ENCODE measurements at places on chromosomes 6 and 20.

- DNase-seq = no peak
Measured at GRCh38 chr20:46367967-46368901, 38.2 kb downstream of the ELMO2 start.

DNA sequence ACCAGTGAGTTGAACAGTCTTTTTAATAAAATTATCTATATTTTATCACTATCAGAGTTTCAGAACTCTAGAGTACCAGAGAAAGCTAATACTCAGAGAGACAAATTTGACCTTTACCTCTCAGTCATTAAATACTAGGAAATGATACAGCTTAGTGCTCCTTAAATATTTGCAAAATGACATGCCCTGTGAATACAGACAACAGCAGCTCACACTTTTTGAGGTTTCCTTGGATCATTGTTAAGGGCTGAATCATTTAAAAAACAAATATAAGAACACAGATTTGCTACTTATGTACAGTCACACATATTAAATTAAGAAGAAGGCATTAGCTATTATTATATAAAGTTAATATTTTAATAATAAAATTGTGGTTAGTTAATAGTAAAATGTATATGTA is 1158.7 kb upstream of the EYS start:
- DNase-seq = no peak

DNA sequence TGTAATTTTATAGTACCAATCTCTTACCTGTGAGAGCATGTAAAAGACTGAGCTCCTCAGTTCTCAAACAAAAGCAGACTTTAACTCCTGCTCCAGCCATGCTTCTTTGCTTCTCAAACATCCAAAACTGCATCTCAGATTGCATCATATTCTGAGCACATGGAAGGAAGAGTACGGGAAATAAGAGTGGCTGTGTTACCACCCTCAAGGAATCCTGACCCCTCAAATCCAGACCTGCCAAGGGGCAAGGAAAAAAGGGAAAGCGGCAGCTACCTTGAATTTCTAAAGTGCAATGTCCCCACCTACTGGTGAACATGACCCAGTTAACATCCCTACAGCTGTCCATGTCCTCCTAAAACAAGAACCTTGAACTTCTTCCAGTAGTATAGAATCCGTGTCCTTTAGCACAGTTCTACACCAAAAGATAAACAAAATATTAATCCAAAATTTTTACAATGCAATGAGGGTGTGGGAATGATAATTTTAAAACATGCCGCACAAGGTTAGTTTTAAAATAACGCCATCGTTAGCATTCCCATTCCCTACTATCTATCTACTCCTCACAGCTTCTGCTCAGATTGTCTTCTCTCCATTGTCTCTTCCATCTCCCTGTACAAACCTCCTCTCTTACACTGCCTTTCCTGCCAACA is 34.1 kb upstream of the HLA-DQB1 start:
- peak; percentile 55 for DNase-seq

- no peak for DNase-seq
Measured at GRCh38 chr6:105646391-105646867, 243.5 kb upstream of the PREP start.

DNA sequence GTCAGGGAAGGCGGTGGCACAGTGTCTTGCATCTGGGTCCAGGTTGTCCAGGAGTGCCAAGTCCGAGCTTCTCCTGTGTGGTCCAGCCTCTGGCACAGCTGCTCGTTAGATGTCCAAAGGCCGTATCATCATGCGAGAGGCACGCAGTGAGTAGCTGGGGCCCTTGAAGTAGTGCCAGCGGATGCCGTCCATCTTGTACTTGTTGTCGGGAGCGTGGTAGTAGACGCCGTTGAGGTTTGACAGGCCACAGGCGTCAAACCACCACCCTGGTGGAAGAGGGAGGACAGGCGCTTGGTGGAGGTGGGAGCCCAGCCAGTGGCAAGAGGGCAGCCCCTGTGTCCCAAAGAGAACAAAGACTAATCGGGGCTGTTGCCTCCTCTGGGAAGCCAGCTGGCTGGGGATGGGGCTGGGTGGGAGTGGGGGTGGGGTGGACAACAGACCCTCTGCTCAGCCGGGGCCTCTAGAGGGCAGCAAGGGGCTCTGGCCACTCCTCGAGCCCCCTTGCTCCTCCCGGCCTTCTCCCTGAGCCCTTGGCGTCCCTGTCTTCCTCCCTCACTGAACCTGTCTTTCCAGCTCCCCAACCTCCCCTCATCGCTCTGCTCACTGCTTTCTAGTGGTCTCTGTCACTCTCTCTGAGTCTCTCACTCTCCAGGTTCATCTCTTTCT is 39.5 kb downstream of the FAM110A start:
- DNase-seq = no peak

DNA sequence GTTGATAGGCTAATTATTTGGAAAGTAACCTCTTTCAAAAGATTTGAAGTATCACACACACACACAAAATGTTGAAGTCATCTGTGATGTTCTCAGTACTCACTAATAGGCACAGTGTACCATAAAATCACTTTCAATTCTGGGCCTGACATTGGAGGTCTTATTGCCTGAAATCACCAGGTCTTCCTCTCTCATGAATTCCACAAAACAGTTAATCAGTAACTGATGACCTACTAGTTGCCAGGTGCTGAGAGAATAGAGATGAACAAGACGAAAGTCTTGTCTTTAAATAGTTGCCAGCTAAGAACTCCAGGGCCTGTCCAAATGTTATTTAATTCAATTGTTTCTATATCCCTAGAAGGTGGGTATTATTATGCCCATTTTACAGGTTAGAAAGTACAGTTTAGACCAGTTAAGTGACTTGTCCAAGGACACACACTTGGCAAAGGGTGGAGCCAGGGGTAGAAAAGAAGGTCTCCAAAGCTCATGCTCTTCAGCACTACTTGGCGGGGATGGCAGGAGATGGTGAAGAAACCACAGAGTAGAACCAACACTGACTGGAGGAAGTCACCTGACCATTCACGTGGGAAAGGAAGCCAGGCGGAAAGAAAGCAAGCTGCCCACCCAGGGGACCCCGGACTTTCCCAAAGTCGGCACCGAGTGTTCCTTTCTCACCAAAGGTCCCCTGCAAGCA is 116.4 kb downstream of the KIF6 start:
- DNase-seq = no peak

- peak; percentile 95 for DNase-seq
Measured at GRCh38 chr6:27753668-27754407, 158.4 kb downstream of the OR2B2 start.

DNA sequence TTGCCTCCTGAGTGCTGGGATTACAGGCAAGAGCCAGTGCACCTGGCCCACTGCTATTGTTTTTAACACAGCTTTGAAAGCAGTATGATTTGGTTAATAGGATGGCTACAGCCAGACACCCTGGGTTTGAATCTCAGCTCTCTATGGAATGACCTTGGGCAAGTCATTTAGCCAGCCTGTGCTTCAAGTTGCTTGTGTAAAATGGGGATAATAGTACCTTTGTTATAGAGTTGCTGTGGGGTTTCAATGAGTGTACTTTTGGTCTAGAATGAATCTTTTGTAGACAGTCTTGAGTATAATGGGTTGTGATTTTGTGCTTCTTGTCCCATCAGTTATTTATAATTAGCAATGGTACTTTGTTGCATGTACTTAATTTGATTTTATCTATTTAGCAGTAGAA is 70.9 kb downstream of the JARID2 start:
- no peak for DNase-seq

DNA sequence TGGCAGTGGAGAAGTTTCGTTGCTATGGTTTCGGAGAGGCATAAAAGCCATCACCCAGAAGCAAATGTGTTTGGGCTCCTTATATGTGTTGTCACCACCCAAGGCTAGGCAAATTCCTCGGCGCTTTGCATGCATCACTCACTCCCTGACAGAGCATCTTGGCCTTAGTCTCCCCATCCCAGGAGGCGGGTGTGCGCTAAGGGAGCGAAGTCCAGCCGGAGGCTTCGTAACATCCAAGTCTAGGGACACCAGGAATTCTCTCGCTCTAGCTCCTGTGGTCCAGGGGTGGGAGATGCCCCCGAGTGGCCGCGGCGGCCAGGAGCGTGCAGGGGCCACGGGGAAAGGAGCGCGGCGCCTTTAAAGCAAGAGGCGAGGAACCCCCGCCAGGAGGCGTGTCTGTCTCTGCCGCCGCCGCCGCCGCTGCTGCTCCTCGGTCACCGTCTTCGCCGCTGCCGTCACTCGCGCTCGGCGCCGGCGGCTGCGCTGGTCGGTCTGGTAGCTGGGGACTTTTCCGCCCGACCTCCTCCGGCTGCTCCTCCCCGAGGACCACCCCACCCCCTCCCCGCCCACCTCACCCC is at the start of gene GRIK2:
Gene GRIK2, plus strand, starts transcription at position 458 of the 578 bp plus-strand sequence.
- DNase-seq = peak; percentile 86

- no peak for DNase-seq
Measured at GRCh38 chr20:2602046-2602735, 50.2 kb upstream of the NOP56 start.

DNA sequence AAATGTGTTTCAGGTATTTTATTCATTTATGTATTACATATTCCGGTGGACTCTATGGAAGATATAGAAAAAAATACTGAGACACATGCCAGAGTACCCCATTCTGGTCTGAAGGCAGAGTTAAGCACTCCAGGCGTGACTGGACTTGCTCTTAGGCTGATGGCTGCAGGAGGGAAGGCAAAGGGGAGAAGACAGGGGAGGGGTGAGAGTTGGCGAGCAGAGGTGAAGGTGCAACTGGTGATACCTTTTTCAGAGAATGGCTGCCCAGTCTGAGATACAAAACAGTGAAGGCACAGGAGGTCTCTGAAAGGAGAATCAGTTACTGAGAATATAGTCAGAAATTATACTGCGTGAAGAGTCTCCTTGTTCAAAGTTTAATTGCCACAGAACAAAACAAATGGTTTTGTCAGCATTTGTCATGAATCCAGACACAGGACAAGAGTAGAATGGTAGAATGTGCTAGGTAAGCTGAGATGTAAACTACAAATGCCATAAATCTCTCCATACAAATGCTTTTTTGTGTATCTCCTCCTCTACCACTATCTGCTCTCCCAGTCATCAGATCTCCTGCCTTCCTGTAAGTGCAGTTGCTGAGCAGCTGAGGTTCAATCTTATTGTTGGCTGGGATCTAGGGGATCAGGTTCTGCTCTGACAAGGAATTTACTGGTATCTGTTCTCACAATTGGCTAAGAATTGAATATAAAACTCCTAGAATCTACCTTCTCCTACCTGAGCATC is 104.2 kb upstream of the DST start:
- no peak for DNase-seq

GRCh38 chr6:37556881-37557644 is 57.4 kb upstream of the CCDC167 start:
- no peak for DNase-seq

DNA sequence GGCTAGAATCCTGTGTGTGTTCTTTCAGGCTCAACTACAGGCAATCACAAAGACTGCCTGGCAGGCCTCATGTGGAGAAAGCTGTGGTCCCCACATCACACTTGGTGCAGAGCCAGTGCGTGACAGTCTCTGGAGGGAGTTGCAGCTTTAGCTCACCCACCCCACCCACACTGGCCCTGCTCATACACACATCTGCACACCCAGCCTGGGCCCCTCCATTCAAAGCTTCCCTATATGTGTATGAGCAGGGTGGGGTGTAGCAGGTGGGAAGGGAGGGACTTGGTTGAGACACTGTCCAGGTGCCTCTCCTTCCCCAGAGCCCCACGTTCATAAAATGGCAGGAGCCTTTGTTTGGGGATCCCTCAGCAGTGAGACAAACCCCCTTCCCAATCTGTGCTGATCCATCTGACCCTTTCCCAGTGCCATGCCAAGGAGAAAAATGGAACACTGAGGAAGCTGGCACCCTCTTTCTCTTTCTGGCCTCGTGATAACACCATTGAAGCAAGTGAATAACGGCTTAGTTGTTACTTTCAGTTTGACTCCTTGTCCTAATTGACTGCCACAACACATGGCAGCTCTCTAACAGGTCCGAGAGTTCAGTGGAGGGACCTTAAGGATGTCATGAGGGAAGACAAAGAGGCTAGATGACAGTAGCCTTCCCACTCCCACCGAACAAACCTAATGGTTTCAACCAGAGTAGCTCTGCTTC is 53.8 kb upstream of the NRSN1 start:
- DNase-seq = no peak

- no peak for DNase-seq
Measured at GRCh38 chr6:78340755-78341154, 526.6 kb upstream of the IRAK1BP1 start.

GRCh38 chr6:148891405-148891783 is 144.6 kb downstream of the UST start:
- DNase-seq = no peak

GRCh38 chr6:104540743-104541142 is 319.0 kb downstream of the HACE1 start:
- DNase-seq = no peak

- no peak for DNase-seq
Measured at GRCh38 chr20:4791121-4791520, 69.4 kb downstream of the PRND start.

DNA sequence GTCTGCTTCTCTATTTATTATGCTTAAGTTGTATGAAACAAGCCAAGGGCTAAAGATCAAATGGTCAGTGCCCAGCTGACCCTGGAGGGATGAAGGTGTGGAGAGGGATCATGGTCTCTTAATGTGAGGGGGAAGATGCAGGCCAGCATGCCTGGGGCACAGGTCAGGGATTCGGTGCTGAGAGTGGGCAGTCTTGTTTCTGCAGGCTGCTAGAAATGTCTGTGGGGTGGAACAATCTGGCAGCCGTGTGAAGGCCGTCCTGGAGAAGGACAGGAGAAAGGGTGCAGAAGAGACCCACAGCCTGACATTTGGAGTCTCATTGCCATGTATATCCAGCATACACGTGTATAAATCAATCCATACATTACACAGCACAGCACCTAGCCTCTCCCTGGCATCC is 258.3 kb upstream of the MOCS1 start:
- DNase-seq = no peak

DNA sequence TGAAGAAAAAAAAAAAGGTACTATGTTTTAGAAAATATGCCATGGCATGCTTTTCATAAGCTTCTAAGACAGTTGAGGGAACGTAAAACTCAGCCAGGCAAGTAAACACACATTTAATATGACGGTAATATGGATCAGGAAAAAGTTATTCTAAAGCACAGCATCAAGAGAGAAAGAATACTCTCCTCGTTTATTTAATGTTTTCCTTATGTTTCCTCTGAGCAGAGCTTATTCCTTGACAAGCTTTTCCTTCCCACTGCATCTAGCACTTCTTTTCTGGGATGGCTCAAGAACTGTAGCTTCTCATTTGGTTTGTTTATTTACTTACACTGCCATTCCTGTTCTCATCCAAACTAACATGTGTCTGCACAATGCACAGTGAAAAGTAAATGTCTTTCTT is 2.7 kb upstream of the RSPO3 start:
- no peak for DNase-seq

DNA sequence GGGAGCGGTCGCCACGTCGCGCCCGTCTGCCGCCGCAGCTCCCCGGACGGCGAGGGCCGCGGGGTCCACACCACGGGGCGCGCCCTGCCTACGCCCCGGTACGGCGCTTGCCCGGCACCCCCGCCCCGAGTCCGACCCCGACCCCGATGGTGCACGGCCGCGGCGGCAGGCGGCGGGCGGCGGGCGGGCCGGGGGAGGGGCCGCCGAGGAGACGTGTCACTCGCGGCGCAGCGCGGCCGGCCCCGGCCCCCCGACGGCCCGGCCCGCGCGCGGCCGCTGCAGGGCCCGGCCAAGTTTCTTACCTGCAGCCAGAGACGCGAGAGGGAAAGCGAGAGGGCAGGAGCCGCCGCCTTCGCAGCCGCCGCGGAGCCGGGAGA is 328 bp downstream of the RRBP1 start:
- DNase-seq = no peak

All from HAP-1 (cell line).